Lower lobe of right lung (tissue), 2 donors: ENCODE measurements at places on chromosomes 1 and 21.

GRCh38 chr1:65141918-65142317 is 6.1 kb upstream of the AK4 start:
- H3K27ac ChIP-seq, result no peak overlapping the region
- peaks cover 11% of the 10 kb centered on the region for H3K4me1 ChIP-seq
- H3K36me3 ChIP-seq, result no peaks in the 10 kb centered on the region
- H3K27me3 ChIP-seq, result peaks cover 13% of the 10 kb centered on the region

- no peaks in the 10 kb centered on the region for H3K36me3 ChIP-seq
- no peak overlapping the region for H3K27ac ChIP-seq
- no peak for DNase-seq
- no peaks in the 10 kb centered on the region for H3K27me3 ChIP-seq
- H3K4me3 ChIP-seq, result no peak overlapping the region
Measured at GRCh38 chr1:113488576-113489177, 98.4 kb downstream of the MAGI3 start.

GRCh38 chr1:173202424-173203145 is 4.5 kb downstream of the TNFSF4 start:
- no peak overlapping the region for H3K4me3 ChIP-seq
- no peak for DNase-seq
- H3K27ac ChIP-seq, result no peak overlapping the region
- peaks cover 28% of the 10 kb centered on the region for H3K4me1 ChIP-seq
- no peaks in the 10 kb centered on the region for H3K27me3 ChIP-seq

GRCh38 chr1:243748706-243749283 is 101.2 kb downstream of the AKT3 start:
- no peak for DNase-seq
- H3K27ac ChIP-seq, result no peak overlapping the region
- no peaks in the 10 kb centered on the region for H3K4me1 ChIP-seq
- no peaks in the 10 kb centered on the region for H3K27me3 ChIP-seq
- H3K4me3 ChIP-seq, result no peak overlapping the region

DNA sequence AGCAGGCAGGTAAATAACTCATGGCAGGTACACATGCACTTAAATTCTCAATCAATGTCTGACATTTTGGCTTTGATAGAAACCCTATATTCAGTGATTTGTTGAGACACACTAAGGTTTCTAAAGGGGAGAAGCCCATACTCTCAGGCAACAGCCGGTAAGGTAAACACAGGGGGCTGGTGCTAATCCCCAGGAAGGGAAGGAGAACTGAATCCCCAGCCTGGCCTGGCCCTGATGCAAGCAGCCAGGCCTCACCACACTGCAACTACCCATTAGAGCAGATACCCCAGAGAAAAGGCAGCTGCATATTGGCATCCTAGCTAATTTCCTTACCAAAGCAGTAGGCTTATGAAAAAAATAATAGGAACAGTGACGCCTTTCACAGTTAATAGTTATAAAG is 116.5 kb upstream of the LRRC7 start:
- H3K4me3 ChIP-seq, result no peak overlapping the region
- no peaks in the 10 kb centered on the region for H3K27me3 ChIP-seq
- no peak for DNase-seq
- H3K36me3 ChIP-seq, result no peaks in the 10 kb centered on the region
- H3K27ac ChIP-seq, result no peak overlapping the region

- no peaks in the 10 kb centered on the region for H3K36me3 ChIP-seq
- no peaks in the 10 kb centered on the region for H3K27me3 ChIP-seq
- peak overlapping the region; percentile 56 for H3K27ac ChIP-seq
- no peak overlapping the region for H3K4me3 ChIP-seq
- H3K4me1 ChIP-seq, result peaks cover 10% of the 10 kb centered on the region
- peak; percentile 52 for DNase-seq
Measured at GRCh38 chr21:45357436-45358260, 47.3 kb upstream of the COL18A1 start.
